ENCODE measurements at places on chromosomes 11 and 22.

- DNase-seq: no peak
Observed at GRCh38 chr11:70477609-70478008, 79.3 kb downstream of the CTTN start.

DNA sequence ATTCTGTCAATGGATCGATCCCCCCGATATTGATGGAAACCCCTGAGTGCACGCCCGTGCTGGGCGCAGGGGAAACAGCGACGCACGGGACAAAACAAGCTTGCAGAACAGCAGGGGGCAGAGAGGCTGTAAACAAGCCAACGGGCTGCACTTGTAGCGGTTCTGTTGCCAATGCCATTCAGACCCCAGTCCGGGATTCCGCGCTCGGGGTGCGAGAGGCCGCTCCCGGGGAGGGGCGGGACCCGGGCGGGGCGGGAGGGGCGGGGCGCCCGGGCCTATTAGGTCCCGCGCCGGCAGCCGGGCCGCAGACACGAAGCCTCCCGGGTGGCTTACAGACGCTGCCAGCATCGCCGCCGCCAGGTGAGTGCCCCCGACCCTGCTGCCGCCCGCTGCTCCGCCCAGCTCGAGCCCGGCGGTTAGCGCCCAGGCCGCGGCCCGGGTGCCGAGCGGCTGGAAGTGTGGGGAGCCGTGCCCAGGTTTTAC, at the start of gene BIK:
Gene BIK, plus strand, starts transcription at position 307 of the 483 bp plus-strand sequence. CDS start 13,273 bp downstream, outside the sequence.
- DNase-seq: peak; percentile 73

GRCh38 chr11:62544581-62545436, 1.8 kb downstream of the AHNAK start:
- DNase-seq: peak; percentile 62

DNA sequence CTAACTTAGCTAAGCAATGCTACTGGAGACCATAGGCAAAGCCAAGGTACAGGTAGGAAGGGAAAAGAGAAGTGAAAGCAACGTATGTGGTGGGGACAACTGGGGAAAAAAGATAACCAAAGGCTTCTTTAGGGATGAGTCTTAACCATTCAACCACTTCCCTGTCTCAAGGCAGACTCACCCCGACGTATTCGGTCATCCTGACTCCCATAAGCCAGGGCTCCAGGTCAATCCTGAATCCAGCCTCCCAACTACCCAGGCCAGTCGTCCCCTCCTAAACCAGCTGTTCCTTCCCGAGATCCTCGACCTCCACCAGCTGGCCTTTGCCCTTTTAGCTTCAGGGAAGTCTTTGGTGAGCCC, 330 bp downstream of the ACP2 start:
- DNase-seq: no peak

- no peak for DNase-seq
Observed at GRCh38 chr11:66489636-66490035, 9.4 kb downstream of the DPP3 start.

- DNase-seq: peak; percentile 64
Observed at GRCh38 chr22:20750461-20751184, 23.3 kb upstream of the SERPIND1 start.

- DNase-seq: no peak
Observed at GRCh38 chr11:76673176-76674142, 2.9 kb upstream of the LRRC32 start.

DNA sequence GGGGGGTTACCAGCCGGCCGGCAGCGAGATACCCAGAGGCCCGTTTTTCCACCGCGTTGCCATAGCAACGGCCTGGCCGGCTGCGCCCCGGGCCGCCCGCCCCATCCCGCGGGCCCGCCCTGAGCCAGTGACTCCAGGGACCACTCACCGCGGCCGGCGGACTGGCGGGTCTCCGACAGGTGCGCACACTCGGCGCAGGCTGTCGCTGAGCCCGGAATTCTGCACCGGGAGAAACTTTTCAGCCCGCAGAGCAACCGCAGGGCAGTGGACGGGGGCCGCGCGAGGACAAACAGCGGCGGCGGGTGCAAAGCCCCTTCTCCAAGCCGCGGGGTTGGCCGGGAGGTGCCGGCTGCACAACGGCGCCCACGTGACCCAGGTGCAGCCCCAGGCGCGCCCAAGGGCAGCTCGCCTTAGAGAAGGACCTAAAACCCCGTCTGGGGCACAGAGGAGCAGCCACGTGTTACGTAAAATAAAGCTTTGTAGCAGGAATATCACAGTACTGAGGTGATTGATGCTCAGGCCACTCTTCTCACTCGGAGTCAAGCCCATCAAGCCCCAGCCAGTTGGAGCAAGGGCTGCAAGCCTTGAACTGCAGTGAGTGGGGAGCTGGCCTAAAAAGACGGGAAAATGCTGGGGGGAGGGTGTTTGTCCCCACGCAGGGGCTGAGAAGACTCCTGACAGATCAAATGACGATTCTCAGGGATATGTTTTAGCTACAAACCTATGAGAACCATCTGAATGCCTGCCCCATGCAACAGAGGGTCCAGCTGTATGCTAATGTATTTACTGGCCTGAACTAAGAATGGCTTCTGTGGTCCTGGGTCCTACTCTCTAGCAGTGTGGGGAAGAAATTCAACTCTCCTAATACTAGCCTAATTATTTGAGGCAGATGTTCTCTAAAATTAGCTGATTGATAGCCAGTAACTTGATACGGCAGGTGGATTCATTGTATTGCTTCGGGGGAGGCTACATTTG, at the start of gene STK33:
Gene STK33, minus strand, starts transcription at position 294 of the 975 bp plus-strand sequence. CDS start 119,323 bp downstream, outside the sequence.
- DNase-seq: peak; percentile 47

DNA sequence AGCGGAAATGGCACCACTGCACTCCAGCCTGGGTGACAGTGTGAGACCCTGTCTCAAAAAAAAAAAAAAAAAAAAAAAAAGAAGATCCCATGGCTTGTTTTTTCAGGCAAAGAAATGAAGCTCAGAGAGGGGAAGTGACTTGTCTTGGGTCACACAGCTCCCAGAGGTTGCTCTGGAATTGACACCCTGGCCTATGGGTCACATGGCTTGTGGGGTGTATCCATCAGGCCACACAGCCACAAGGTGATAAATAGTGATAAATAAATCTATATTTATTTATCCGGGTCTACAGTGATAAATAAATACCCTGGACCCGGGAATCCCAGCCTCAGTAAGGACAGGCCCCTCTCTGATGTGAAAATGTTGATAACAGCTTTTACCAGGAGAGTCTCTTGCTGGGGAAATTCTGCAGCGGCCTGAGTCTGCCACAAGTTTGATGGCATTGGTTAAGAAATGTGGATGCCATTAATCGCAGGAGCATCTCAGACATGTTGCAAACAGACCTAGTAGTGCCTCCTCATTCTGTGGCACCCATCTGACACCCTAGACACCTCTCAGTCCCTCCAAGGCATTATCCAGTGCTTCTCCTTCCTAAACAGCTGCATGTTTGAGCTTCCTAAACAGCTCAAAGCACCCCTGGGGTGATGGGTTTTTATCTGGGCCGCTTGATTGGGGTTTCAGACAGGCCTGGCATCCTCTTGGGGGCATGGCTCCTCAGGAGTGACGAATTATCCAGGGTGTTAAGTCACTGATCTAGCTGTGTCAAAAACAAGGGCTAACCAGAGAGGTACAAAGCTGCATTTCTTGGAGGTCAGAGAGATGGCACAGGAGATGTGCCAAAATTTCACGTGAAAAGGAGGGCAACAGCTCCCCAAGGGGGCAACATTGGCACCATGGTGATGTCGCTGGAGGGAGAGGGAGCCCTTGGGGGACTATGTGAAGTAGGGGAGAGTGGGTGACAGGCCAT, 1.9 kb upstream of the EMID1 start:
- no peak for DNase-seq

DNA sequence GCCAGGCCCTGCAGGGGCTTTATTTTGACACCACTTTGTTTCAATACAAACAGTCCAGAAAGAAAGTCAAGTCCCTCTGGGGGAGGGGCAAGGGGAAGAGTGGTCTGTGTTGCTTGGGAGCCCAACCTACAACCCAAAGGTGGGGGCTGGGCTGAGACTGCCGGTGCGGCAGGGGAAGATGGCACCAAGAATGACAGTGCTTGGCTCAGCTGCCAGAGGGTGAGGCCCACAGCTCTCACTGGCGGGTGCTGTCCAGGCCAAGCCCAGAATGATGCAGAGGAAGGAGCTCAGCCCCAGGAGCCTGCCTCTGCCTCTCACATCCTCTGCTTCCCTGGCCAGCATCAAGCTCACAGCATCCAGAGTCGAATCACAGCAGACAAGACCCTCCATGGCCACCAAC, 12.4 kb downstream of the ARFGAP2 start:
- DNase-seq: no peak

- no peak for DNase-seq
Observed at GRCh38 chr11:29125606-29126005, 891.2 kb downstream of the KCNA4 start.

DNA sequence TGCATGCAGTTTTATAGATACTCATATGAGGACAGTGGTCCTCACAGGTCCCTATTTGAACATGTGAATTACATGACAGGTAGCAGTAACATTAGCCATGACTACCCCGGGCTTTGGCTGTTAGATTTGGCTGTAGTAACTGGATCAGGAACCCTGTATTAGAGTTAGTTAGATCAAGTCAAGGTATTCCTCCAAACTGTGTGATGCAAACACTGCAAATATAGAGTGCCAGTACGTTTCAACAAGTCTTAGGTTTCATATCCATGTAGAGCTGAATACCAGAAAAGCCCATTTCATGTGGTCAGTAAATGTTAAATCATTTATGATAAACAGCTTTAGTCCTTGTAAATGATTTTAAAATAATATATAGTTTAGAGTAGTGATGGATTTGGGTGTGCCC, 29.5 kb upstream of the PITPNB start:
- DNase-seq: no peak

- no peak for DNase-seq
Observed at GRCh38 chr11:83047515-83048225, 24.0 kb downstream of the RAB30 start.

DNA sequence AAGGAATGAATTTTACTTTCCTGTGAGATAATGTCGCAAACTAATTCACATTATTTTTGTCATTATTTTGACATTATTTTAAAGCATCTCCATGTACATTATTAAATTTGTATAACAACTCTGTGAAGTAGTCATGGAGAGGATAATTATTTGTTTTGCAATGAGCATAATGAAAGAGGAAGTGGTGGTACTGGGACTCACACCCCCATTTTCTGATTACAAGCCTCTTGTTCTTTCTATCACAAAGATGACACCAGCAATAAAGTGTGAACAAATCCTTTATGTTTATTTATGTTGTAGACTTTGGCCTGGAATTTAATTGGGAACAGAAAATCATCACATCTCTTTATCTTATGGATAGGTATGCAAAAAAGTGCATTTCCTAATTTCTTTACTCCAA, 522.6 kb downstream of the TMEM135 start:
- DNase-seq: no peak

DNA sequence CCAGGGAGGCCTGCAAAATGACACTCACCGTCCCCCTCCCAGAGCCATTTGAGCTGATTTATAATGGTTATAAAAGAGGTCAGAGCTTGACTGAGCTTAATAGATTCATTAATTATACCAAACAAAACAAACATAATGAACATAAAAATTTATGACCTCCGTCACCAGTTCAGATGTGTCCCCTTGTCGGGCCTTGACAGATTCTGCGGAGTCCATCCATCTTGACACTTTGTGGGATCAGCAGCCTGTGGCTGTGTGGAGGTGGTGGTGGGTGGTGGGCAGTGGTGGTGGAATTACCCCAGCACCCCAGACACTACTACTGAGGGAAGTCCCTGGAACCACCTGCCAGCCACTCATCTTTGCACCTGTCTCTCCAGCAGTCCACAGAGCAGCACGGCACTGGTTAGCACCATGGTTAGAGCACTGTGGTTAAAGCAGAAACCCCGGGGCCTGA, 83.5 kb downstream of the DSCAML1 start:
- no peak for DNase-seq

DNA sequence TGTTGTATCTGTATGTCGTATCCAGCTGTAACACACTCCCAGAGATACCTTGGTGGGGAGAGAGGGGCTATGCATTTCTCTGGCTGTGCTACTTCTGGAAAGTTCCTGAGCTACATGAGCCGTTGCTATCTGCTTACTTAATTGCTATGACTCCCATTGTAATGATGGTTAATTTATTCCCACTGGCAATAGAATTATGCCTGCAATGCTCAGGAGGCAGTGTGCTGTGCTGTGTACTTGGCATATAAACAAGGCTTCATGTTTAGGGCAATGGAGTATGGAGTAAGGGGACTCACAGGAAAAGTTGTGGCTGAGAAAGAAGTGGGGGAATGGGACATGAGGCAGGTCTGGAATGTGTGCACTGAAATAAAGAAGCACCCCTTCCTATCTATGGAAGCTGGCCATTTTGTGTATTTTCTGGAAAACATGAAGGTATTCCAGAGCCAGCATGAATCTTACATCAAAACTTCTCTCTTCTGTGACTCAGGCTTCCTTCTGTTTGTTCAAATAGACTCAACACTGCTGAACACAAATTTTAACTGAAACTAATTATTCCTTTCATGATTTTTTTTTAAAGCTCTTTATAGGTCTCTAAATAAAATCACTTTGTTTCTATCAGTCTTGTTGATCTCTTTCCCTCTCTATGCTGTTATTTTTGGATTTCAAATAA, 40.6 kb downstream of the CD44 start:
- no peak for DNase-seq

DNA sequence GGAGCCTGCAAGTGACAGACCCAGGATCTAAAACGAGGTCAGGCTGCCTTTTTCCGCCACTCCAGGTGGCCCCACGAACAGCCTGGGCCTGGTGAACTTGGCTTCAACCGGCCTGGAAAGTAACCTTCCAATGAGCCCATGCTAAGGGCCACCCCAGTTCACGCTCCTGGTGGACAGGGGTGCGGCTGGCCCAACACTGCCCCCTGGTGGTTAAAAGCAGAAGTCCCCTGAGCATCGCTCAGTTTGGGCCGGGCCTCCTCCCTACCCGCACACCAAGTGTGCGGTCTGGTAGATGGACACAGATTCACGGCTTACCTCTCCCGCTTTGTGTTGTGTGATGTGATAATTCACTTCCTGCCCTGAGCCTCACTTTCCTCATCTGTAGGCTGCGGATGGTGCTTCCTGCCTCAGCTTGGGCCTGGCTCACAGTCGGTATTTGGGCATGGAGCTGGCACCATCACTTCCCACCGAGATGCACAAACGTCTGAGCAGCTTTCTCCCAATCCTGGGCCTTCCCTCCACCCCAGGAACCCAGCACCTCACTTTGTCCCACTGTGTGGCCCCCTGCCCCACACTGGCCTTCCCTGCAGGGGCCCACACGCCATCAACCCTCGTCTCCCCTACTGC, 13.7 kb upstream of the SEC14L3 start:
- peak; percentile 78 for DNase-seq

DNA sequence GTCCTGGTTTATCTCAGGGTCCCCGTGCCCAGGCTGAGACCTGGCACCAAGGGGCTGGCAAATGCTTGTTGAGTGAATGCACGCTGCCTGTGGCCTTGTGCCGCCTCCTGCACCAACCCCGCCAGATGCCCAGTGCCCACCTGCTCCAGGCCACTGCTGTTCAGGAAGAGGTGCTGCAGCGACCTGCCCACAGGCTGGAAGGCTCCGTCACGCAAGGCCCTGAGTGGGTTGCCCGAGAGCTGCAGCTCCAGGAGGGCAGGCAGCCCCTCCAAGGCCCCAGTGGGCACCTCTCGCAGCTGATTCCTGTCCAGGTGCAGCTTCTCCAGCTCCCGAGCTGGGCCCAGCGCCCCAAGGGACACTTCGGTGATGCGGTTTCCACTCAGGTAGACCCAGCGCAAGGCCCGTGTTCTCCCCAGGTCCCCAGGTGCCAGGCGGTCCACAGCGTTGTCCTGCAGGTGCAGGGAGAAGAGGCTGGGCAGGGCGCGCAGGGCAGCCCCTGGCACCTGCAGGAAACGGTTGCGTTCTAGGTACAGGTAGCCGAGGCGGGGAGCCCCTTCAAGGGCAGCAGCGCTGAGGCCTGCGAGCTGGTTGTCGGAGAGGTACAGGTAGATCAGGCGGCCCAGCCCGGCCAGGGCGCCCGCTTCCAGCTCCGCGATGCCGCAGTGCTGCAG, 3.6 kb downstream of the CHADL start:
- DNase-seq: no peak

GRCh38 chr11:111938687-111939160, 1.6 kb downstream of the DIXDC1 start:
- no peak for DNase-seq

All from Calu3 (cell line).